ENCODE measurements at places on chromosomes 5 and 9. TPM values are rescaled to one million over a fixed set of nuclear protein-coding genes. Genes with fewer than 3 reads are reported as not detected.

The FAM221B gene
- not detected for total RNA-seq

The KCNV2 gene
- not detected for total RNA-seq

The GTF3C4 gene
- total RNA-seq, result 12.5 TPM

The ARSI gene
- 9.9 TPM for total RNA-seq

The C5 gene
- total RNA-seq, result 9.9 TPM

The NXNL2 gene
- 0.52 TPM for total RNA-seq

The LPAR1 gene
- total RNA-seq, result 45.9 TPM

The IFNA13 gene
- 0.52 TPM for total RNA-seq

The SMIM33 gene
- total RNA-seq, result not detected

The SVEP1 gene
- total RNA-seq, result 46.4 TPM

The CD74 gene
- total RNA-seq, result 63.2 TPM

The HK3 gene
- total RNA-seq, result 4.2 TPM

The SUB1 gene
- 98.1 TPM for total RNA-seq

The CDHR2 gene
- total RNA-seq, result not detected

The GABBR2 gene
- under 0.01 TPM for total RNA-seq

The C1QTNF3 gene
- total RNA-seq, result 90.3 TPM
